ENCODE measurements at places on chromosomes 7 and 10. TPM values are rescaled to one million over a fixed set of nuclear protein-coding genes. Genes with fewer than 3 reads are reported as not detected.

GRCh38 chr7:69691734-69692133, 93.5 kb downstream of the AUTS2 start:
- no peak for DNase-seq

DNA sequence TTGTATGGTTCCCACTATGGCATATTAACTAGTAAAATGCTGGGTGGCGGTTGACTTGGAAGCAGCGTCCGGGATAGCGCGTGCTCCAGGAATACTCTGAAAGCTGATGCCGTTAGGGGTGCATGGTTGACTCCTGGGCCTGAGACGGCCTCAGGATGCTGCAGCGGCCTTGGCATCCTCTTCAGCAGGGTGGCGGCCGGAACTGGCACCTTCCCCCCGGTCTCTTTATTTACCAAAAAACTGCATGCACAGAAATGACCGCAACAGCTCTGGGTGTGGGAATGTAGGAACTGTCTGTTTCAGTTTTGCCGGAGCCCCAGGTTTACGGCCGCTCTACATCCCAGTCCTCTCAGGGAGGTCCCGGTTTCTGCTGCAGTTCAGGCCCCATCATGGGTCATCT, 28.8 kb downstream of the PFKP start:
- no peak for DNase-seq

AQP1 gene
- 3.7 TPM for polyA plus RNA-seq

GRCh38 chr10:95660283-95660682, 3.8 kb upstream of the ALDH18A1 start:
- DNase-seq, result no peak

- no peak for DNase-seq
Observed at GRCh38 chr7:73840715-73841379, 1.5 kb downstream of the METTL27 start.

DNA sequence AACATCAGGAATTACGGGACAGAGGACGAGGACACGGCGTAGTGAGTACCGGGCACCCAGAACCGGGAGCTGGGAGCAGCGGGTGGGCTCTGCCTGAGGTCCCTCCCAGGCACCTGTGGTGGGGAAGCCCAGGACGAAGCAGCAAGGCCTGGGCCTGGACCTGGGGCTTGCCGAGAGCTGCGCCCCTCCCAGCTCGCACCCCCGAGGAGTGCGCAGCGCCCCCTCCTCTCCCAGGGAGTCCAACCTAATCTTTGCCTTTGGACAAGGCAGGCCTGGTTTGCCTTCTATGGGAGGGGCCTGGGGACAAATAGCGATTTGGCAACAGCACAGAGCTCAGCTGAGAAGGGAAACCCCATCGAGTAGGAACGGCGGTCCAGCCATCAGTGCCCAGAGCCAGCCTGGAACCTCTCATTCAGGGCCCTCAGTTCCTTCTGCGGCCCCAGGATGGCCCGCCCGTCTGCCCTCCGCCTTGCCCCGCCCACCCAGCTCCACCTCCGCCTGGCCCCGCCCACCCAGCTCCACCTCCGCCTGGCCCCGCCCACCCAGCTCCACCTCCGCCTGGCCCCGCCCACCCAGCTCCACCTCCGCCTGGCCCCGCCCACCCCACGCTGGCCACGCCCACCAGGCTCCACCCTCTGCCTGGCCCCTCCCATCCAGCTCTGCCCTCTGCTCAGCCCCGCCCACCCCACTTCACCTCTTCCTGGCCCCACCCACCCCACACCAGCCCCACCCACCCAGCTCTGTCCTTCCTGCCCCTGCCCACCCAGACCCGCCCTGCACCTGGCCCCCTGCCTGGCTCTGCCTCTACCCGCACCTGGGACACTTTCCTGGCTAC, 32.5 kb upstream of the KNDC1 start:
- DNase-seq, result peak; percentile 52

CHST12 gene
- 3.2 TPM for polyA plus RNA-seq

- DNase-seq, result peak; percentile 32
Observed at GRCh38 chr7:158364451-158364850, 223.2 kb downstream of the PTPRN2 start.

NME8 gene
- not detected for polyA plus RNA-seq

DNA sequence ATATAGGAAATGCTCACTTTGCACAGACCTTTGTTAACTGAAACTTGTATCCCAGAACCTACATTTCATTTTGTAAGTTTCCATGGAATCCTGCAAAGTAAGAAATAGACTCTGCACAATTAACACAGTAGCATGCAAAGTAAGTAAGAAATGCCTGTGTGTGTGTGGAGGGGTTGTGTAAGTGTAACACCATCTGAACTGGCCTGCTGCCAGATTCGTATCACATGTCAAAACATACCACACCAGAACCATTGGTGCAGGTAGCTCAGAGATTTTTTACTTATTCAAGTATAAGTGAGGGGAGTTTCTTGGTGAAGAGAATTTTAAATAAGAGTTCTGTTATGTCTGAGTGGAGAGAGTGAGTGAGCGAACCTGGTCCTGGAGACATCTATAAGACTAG, 17.9 kb upstream of the DDX21 start:
- DNase-seq, result no peak

- DNase-seq, result peak; percentile 75
Observed at GRCh38 chr7:106031300-106032035, 68.4 kb downstream of the CDHR3 start.

DNA sequence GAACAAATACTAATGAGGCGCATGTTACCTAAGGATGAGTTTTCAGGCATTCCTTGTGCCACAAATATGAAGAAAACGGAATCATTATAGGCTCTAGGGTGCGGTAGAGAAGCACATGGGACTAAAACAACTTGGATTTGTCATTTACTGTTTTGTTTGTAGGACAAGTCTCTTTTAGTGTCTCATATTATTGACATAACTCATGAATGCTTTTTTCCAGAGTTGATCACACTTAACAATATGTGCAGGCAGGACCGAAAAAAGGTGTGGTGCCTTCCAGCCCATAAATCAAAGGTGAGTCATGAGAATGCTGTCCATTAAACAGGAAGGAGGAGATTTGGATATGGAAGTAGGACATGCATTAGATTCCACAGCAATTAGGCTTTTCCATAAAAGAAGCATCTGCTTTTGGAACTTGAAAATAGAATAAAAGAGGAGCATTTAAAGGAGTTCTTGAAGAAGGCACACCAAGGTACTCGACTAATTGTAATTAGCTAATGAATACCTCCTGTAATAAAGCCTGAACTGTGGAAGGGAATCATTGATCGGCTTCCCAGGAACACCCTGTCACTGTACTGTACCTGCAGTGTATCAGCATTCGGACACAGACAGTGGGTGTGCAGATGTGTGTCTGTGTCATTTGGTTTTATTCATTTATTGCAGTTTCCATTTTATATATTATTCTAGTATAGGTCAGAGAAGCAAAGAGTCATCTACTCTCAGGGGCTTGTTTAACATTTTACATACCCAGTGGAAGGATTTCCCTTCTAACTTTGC, 119.7 kb upstream of the KLF14 start:
- DNase-seq, result no peak

LIPF gene
- 4.6 TPM for polyA plus RNA-seq

MKX gene
- 0.28 TPM for polyA plus RNA-seq

- DNase-seq, result no peak
Observed at GRCh38 chr10:110773693-110774068, 98.0 kb upstream of the PDCD4 start.

GRCh38 chr10:132363376-132363775, 31.4 kb downstream of the LRRC27 start:
- DNase-seq, result peak; percentile 54

DNA sequence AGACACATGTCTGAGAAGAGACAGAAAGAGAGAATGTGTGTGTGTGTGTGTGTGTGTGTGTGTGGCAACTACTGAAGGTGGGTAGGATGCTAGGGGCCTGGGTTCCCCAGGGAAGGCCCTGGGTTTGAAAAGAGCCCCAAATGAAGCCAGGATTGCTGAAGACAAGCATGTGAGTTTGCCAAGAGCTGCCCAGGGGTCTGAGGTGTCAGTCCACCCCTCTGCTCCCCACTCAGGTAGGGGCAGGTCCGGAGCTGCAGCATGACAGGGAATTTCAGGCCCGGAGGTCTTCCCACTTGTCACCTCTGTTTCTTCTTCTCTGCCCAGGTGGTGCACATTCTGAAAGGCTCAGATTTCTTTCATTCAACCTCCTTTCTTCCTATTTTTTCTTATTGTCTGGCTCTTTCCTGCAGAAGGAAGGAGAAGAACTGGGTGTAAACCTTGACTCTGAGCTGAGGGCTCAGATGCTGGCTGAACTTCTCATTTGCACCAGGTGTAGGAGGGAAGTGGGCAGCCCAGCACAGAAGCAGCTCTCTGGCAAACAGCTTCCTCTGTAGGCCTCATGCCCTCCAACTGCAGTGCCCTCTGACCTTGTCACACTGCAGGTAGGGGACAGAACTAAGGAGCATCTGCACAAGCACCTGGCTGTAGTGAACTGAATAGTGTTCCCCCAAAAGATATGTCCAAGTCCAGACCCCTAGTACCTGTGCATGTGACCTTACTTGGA, 79.6 kb upstream of the LRRC4 start:
- peak; percentile 37 for DNase-seq

PNLIPRP3 gene
- polyA plus RNA-seq, result not detected

- DNase-seq, result no peak
Observed at GRCh38 chr10:79398642-79399041, 46.8 kb downstream of the ZCCHC24 start.

- DNase-seq, result no peak
Observed at GRCh38 chr10:104036069-104036384, 49.7 kb downstream of the COL17A1 start.

DNA sequence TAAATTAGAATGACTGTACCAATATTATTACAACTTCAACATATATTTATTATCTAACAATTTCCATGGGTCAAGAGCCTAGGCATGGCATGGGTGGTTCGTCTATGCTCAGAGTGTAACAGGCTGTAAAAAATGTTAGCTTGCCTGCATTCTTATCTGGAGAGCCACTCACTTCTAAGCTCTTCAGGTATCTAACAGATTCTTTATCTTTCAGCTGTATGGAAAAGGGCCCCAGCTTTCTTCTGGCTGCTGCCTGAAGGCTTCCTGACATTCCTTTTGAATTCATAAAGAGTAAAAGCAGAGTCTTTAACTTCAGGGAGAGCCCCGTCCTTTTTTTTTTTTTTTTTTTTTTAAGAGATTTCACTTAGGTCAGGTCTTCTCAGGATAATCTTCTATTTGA, 648.8 kb downstream of the NXPH1 start:
- no peak for DNase-seq

TMEM229A gene
- polyA plus RNA-seq, result not detected

SLC37A3 gene
- polyA plus RNA-seq, result 12.3 TPM

ETV1 gene
- polyA plus RNA-seq, result 1.5 TPM

SUPV3L1 gene
- 34.5 TPM for polyA plus RNA-seq

DNA sequence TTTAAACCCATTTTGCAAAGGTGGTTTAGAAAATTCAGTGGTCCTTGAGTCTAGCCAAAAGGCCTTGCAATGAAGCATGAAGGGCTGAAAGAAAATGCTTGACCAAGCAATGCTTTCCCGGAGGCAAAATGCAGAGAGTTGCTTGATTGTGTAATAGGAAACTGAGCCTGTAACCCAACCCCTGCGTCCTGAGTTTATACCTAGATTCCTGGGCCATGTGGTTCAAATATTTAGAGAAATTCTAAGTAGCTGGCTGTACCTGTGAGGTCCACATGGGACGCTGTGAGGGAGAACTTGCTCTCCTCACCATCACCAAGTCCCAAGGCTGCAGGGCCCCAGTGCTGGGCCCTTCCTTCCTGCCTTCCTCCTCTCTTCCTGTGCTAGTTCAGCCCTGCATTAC, 45.7 kb downstream of the CXCL12 start:
- no peak for DNase-seq

- DNase-seq, result no peak
Observed at GRCh38 chr7:148720472-148720871, 21.8 kb downstream of the CUL1 start.

CYP2W1 gene
- polyA plus RNA-seq, result not detected

ANXA8L1 gene
- polyA plus RNA-seq, result not detected

LLCFC1 gene
- not detected for polyA plus RNA-seq

GRCh38 chr7:122719010-122719578, 16.4 kb upstream of the RNF148 start:
- DNase-seq, result no peak

PRLHR gene
- polyA plus RNA-seq, result under 0.01 TPM

- DNase-seq, result no peak
Observed at GRCh38 chr7:156475666-156476065, 164.9 kb upstream of the RNF32 start.

ICA1 gene
- polyA plus RNA-seq, result 28.8 TPM

DNA sequence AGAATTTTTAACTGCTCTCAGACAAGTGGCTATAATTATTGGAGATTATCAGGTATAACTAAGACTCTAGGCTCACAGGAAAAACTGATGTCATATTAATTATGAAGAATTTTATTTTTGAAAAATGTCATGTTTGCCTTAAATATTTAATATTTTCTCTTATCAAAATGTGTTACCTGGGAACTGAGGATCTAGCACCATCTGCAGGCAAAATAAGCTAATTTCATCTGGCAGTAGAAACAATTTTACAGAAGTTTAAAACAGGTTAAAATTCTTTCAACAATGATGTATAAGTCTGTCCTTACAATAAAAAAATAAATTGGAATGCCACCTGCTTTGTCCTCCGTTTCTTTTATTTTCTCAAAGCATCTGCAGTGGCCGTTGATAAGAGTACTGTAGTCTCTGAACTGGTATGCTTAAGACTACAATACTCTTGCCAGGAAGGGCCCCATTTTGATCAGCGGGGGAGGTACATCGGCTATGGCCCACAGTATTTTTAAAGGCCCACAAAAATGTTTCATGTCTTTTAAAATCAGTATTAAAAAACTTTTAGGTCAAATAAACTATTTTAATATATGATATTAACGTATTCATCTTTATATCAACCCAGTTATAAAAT, 81.3 kb downstream of the VWDE start:
- DNase-seq, result no peak

All from sigmoid colon (tissue), 7 donors.